ENCODE measurements at places on chromosomes 7 and 10.
A peak's percentile ranks its signal among the peaks of the same experiment; 100 is the strongest.

DNA sequence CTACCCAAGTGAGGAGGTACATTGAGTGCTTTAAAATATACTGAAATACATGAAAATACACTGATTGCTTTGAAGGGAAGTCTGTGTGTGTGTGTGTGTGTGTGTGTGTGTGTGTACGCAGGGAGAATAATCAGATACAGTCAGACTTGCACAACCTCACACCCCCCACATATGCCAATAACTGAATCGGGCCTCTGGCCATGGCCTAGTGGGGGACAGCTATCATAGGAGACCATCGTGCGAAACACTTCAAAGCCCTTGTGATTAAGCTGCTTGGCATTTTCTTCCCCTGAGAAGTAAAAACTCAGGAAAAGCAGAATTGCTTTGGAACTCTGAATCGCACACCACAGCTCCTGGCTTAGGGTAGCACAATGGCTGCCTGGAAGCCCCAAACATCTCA is 135.1 kb downstream of the C10orf105 start:
- DNase-seq: no peak

- peak; percentile 92 for DNase-seq
These were observed at the start of gene PIP4K2A for GRCh38 chr10:22714479-22715289. PIP4K2A (minus strand) TSS chr10:22714578; CDS start chr10:22714326, 252 bp downstream.

GRCh38 chr10:15710455-15710854 is 9.3 kb downstream of the ITGA8 start:
- no peak for DNase-seq

DNA sequence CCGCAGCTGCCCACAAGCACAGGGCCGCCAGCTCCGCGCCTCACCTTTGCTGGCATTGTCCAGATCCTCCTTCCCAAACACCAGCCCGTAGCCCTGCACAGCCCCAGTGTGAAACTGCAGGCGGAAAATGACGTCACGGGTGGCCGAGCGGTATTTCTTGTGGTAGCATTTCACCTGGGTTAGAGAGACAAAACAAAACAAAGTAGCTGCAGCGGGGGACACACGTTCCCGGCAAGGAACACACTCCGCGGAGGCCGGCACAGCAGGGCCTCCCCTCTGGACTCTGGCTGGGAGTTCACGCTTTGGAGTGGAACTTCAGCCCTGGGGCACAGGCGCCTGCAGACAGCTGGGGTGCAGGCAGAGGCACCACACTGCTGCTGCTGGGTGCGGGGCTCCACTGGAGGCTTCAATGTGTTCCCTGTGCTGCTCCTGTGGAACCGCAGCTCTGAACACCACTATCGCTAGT is 181.1 kb downstream of the TNS3 start:
- DNase-seq: no peak

GRCh38 chr10:106661767-106662140 is 502.8 kb downstream of the SORCS1 start:
- no peak for DNase-seq

- DNase-seq: no peak
These were observed 129.9 kb downstream of the INHBA start for GRCh38 chr7:41573015-41573414.

GRCh38 chr10:91653219-91653870 is 20.5 kb upstream of the PPP1R3C start:
- no peak for DNase-seq

GRCh38 chr10:44967616-44968015 is 8.0 kb downstream of the RASSF4 start:
- no peak for DNase-seq

DNA sequence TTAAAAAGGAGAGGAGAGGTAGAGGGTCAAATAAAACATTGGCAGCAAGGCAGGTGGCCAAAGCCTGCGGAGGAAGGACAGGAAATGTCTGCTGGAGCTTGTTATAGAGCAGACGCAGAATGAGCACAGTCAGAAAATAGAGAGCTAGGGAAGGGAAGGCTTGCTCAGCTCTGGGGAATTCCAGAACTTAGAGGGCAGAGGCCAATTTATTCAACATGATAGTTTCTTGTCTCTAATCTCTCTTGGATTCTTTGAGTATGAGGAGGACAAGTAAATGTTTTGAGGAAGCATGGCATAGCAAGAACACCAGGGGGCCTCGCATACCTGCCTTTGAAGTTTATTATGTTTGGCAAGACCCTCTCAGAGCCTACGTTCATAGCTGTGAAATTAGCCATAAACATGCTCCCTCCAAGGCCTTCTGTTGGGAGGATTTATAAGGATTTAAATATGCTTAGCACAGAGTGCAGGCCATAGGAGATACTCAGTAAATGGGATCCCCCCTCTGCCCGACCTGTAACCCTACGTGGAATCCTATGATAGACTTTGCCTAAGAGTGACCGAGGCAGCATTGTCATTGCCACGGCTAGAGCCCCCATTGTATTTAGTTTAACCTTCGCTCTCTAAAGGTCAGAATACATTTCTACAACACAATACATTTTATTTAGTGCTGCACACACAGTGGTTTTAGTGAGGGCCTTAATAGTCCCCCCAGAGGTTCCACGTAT is 293.9 kb downstream of the CCDC3 start:
- peak; percentile 45 for DNase-seq

DNA sequence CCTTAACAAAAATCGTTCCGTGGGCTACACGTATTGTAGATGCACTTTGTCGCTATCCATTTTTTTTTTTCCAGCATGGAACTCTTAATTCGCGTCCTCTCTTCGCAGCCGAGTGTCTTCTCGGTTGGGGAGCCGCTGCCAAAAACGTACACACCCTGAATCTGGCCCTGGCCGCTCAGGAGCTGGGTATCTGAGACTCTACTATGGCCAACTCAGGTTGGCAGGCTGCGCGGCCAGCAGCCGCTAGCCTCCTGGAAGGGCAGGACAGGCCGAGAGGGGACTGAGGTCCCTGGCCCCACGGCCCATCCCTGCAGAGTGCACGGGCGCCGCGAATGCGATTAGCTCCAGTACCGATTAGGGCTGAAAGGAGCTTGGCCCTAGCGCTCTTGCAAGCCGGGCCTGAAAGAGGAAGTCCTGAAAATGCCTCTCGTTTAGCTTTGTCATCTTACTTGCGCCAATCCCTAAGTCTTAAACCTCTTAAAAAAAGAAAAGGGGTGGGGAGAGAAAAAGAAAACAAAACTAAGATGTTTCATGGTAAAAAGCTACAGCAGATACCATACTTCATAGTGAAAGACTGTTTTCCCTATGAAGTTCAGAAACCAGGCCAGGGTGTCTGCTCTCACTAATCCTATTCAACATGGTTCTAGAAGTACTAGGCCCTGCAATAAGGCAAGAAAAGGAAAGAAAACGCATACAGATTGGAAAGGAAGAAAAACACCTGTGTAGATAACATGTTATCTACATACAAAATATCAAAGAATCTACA is 113.2 kb upstream of the RHEB start:
- DNase-seq: no peak

DNA sequence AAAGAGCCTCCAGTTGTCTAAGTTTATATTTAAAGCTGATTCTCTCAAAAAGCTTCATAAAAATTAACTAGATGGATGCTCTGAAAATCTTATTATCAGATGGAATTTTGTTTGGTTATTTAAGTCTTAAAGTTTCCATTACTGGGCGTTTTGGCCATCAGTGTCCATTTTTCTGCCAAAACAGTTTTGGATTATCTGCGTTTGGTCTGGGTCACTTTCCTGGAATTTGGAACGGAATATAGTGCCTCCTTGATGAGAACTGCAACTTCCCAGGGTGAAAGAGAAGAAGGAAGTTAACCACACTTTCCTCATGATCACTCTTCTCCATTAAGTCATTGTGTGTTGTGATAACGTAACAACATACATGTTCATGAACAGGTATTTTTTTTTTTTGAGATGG is 764.9 kb upstream of the AUTS2 start:
- DNase-seq: no peak

GRCh38 chr7:57201895-57202210 is 69.6 kb upstream of the ZNF479 start:
- no peak for DNase-seq

DNA sequence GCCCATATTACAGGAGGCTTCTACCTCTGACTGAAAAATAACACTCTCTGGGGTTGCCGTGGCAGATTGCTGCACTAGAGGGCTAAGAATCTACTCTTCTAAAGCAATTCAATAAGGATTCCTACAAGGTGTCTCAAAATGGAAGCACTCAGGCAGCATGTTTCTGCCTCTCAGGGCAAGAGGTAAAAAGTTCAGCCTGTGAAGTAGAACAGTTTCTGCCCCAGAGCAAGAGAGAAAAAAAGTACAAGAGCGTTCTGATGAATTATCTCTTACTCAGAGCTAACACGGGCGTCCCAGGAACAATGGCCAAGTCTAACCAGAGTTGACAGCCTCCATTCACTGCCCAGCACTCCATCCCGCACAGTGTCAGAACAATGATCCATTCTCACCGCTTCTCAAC is 71.3 kb upstream of the TES start:
- no peak for DNase-seq

GRCh38 chr7:120979765-120980499 is 8.6 kb upstream of the CPED1 start:
- DNase-seq: no peak

- no peak for DNase-seq
These were observed 78.4 kb upstream of the MEOX2 start for GRCh38 chr7:15764851-15765382.

- peak; percentile 50 for DNase-seq
These were observed 73.8 kb downstream of the CUL1 start for GRCh38 chr7:148772297-148773089.

GRCh38 chr10:46530249-46531186 is 25.9 kb downstream of the GPRIN2 start:
- DNase-seq: no peak

DNA sequence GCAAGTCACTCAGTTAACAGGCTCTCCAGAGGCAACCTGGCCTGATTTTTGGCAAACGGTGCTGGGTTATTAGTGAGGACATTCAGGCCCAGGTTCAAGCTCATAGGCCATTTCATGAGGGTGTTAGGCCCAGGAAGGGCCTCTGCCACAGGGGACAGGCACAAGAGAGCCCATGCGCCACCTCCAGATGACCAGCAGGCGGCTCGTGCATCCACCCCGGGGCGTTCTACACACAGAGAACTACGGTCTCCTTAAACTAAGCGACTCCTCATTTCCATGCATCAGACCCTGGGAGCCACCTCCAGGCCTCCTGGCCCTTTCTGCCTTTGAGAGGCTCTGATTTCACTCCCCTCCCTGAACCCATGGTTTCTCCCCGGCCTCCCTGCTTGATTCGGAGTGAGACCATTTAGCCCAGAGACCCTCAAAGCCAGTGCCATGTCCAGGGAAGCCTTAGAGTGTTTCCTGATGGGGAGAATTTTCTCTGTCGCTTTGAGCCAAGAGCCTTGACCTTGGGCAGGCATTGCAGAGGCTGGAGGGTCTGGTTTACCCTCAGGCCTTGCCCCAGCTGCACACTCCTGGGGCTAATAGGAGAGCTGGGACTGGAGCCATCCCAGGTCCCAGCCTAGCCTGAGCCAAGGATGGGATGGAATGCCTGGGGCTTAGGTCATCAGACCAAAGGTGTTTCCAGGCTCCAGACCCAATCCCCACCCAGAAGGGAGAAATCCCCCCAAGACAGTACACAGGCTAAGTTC is 188.0 kb downstream of the GRID1 start:
- DNase-seq: peak; percentile 59

DNA sequence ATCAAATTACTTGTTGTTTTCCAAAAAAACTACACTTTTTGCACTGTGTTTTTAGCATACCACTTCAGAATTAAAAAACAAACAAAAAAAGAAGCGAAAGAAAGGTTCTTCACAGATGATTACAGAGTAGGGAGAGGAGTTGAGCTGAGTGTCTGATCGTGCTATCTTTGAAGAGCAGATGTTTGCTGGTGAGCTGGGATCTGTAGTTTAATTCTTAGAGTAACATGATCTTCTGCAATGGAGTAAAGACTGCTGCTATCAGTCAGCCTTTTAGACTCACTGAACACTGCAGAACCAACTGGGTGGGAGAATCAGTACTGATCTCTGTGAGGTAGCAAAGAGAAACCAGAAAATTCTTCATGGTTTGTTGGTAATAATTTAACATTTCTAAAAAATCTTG is 1197.8 kb upstream of the SORCS1 start:
- DNase-seq: no peak

DNA sequence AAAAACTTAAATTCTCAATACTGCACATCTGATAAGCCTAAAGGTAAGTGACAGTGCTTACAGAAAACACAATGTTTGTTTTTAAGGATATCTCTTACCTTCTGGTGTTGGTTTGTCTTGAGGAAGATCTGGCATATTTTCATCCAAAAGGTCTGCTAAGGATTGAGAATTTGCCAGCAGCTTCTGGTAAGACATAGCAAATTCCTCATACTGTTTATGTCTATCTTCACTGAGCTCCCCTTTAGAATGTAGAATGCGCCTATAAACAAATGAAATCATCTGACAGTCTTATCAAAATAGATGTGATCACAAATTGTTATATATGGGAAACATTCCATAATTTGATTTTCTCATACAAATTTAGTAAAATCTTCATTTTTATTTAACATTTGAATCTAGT is 28.7 kb downstream of the UPF2 start:
- DNase-seq: no peak

DNA sequence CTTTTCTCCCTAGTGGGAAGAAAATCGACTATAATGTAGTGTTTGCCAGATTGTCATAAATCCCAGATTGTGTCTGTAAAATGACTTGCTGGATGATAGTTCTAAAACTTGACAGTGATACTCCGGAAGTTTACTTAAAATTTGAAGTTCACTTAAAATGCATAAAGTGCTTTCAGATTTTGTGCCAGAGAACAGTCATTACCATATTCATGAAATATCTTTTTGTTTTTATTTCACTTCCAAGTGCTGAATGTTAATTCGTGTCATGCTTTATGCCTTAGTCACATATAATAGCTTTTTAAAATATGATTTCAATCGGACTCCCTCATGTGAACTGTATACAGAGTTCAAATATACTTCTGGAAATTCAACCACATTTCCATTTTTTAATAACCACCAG is 30.4 kb downstream of the PRPF18 start:
- no peak for DNase-seq

DNA sequence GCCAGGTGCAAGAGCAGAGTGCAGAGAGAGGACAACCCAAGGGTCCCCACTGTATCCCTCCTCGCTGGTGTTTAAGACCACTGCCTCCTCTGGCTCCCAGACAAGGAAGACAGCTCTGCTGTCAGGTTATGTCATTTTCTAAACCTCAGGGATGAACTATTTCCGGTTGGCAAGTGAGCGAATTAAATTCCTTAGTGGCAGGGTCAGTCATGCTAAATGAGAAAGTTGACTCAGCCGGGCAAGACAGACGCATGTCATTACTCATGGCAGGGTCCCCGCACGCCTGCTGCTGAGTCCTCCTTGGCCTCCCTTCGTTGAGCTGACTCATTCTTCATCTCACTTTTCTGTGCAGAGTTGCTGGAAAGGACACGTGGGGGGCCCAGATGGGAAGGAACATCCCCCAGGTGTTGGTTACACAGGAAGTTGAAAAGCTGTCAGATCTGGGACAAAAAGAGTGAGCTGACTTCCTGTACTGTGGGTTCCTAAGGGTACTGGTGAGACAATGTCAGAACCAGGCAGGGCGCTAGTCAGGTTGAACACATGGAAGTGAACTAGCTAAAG is 47.1 kb upstream of the UCN3 start:
- no peak for DNase-seq

GRCh38 chr10:79980711-79981110 is 31.8 kb upstream of the SFTPD start:
- DNase-seq: no peak
